Cerebellar nuclear complex (tissue), 1 donor: ENCODE measurements at places on chromosomes 7 and 10.

- DNase-seq = no peak
Observed at GRCh38 chr10:132518572-132519381, 18.8 kb upstream of the INPP5A start.

DNA sequence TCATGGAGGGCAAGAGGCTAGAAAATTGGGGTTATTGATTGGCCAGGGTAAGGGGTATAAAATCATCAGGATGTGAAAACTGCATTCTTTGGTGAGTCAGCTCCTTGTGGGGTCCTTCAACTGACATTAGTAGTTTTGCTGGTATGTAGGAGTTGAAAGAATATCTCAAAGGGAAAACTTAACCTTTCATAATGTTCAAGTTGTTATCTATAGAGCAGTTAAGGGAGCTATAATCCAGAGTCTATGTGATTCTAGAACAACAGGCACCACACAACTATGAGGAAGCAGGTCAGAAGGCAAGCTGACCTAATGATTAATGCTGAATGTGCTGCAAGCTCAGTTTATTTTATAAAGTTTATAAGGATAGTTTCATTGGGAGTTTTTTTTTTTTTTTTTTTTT is 13.7 kb downstream of the PRPS1L1 start:
- DNase-seq = no peak

DNA sequence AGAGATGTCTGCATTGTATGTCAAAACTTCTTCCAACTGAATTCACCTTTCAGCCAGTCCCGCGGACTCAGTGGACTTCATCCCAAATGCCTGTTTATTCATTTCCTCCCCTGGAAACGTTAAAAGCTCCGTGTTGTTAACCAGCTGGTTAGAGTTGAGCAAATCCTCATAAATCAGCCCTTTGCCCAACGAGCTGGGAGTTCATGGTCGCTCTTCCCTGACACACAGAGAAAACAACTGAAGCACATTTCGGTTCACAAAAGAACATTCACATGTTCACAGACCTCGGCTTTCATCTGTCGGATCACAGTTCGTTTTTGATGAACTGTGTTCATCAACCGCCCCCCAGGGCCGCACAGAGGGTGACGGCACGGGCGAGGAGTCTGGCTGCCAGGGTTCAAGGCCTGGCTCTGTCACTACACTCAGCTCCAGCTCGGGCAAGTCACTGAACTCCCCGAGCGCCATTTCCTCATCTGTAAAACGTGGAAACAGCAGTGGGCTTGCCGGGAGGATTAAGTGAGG is 62.6 kb downstream of the GLI3 start:
- no peak for DNase-seq

GRCh38 chr7:95632609-95633008 is 36.3 kb upstream of the PDK4 start:
- DNase-seq = no peak

DNA sequence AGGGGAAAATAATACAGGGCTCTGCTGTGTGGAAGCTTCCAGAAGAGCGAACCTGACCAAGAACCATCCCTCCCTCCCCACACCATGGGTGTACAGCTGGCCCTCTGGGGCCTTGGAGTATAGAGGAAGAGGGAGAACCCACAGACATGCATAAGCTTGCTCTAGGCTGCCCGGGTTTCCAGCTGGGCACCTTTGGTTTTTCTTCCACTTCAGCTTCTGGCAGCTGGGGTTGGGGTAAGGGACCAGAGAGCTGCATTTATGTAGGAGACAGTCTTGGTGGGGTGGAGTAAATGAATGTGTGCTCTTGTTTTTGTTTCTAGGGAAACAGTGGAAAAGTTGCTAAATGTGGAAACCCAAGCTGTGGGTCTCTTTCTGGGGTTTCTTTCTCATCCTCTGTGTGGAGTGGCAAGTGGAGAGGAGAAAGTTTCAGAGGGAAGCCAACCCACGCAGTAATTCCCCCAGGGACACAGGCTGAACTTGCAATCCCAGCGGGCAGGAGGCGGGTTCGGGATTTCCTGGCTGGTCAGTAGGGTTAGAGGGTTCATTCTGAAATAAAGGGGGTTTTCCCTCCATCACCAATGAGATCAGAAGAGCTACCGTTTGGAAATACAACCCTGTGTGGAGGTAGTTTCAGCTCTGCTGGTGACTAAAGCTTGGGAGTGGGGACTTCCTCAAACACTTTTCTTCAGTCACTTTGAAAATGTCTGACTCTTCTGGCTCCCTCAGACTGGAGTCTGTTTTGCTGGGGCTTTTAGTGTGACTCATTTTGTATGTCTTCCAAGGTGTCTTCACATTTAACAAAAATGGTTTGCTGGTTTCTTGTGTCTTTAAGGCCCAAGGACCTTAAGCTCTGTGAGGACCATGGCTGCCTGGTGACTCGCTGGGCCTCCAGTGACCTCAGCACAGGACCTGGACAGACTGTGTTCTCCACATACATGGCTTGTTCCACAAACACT is 22.2 kb upstream of the SRGN start:
- DNase-seq = no peak

- no peak for DNase-seq
Observed at GRCh38 chr10:17273403-17273802, 45.4 kb downstream of the VIM start.

DNA sequence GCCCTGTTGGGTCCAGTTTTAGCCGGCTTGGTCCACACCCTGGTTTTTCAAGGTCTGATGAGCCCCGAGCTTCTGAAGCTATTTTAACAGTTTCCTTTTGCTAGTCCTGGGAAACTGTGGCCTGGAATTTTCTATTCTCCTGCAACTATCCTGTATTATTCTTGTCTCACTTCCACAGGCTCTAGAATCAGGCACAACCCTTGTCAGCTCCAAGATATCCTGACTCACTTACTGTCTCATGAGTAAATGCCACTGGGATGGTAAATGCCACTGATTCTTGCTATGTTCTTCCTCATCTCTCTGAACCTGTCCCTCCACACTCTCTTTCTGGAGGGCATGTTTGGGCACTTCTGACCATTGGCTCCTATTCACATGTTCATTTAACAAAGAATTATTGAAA is 611.5 kb upstream of the IGFBP3 start:
- no peak for DNase-seq

- DNase-seq = no peak
Observed at GRCh38 chr7:24017519-24017918, 266.5 kb upstream of the NPY start.
